GM12892 (cell line): ENCODE measurements at places on chromosomes 7 and 10.

- no peak for DNase-seq
These were observed 67.2 kb downstream of the TPK1 start for GRCh38 chr7:144768633-144769032.

GRCh38 chr10:61285749-61286148 is 167.4 kb downstream of the TMEM26 start:
- no peak for DNase-seq

- no peak for DNase-seq
These were observed 124.2 kb upstream of the MKLN1 start for GRCh38 chr7:131203291-131203976.

- no peak for DNase-seq
These were observed 371.6 kb downstream of the BBS9 start for GRCh38 chr7:33500703-33501701.

GRCh38 chr10:97479939-97480338 is 18.3 kb downstream of the MMS19 start:
- no peak for DNase-seq

DNA sequence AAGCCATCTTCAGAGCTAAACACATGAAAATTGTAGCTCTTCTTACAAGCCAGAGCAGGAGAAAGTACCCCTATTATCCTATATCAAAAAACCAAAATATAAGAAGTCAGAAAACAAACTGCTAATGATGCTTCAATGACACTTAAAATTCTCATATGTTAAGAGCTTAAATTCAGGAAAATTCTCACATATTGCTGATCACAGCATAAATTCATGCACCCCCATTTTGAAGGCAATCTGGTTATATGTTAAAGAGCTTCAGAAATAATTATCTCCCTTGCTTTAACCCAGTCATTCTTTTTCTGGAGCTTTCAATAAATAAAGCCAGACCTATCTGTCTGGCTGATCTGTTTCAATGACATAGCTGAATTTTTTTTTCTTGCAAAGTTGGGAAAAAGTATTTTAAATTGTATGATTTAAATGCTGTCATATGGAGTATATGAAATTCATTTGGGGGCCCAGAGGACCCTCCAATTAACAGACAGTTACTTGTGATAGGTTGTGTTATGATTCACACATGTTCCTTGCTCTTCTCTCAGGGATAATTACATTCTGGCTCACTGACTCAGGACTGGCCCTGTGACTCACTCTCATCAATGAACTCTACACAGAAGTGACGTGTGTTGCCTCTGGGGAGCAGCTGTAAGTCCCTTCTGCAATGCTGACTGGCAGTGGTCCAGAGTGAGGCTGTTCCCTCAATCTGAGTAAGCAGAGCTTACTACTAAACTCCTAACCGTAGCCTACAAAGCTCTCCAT is 85.2 kb downstream of the HGF start:
- DNase-seq, result no peak

DNA sequence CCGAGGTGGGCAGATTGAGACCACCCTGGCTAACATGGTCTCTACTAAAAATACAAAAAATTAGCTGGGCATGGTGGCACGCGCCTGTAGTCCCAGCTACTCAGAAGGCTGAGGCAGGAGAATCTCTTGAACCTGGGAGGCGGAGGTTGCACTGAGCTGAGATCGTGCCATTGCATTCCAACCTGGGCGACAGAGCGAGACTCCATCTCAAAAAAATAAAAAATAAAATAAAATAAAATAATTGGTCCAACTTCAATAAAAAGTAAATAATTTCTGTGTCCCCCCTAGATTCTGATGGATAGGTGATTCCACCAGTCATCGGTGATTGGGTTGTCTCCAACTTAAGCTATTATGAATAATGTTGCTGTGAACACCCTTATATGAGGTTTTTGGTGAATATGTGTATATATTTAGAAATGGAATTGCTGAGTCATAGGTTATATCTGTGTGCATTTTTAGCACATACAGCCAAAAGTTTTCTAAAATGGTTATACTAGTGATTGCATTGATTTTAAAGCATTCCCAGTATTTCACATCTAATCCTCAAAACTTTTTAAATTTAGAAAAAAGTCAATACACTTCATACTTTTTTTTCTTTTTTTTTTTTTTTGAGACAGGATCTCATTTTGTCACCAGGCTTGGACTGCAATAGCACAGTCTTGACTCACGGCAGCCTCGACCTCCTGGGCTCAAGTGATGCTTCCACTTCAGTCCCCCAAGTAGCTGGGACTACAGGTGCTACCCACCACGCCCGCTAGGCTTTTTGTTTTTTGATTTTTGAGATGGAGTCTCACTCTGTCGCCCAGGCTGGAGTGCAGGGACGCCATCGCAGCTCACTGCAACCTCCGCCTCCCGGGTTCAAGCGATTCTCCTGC is 13.7 kb upstream of the SRPK2 start:
- no peak for DNase-seq

DNA sequence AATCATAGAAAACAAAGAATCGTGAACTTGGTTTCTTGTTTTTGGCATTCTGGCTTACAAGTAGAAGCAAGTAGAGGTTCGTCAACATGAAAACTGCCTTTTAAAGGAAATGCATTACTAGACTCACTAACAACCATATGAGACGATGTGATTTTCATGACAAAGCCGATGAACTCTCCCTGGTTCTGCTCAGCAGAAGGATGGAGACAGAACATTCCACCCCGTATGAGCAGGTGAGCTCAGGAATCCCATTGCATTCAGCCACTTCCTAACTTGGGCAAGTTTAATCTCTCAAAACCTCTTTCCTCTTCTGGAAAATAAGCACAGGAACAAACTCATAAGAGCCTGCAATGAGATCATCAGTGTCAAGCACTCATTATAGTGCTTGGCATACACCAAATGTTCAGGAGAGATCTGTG is 57.4 kb upstream of the SVIL start:
- DNase-seq, result no peak

DNA sequence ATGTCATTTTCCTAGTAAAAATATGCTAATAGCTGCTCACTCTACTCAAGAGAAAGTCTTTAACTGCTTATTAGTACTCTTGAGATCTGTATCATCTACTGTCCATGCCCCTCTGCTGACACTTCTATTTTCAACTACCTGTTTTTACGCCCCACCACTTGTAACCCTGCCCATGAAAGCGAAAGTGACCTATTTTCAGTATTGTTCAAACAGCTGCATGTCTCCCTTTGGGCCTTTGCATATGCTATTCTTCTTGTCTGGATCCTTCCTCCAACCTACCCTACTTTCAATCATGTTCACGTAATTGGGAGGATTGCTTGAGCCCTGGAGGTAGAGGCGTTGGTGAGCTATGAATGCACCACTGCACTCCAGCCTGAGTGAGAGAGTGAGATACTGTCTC is 1481.3 kb downstream of the GATA3 start:
- DNase-seq, result no peak

DNA sequence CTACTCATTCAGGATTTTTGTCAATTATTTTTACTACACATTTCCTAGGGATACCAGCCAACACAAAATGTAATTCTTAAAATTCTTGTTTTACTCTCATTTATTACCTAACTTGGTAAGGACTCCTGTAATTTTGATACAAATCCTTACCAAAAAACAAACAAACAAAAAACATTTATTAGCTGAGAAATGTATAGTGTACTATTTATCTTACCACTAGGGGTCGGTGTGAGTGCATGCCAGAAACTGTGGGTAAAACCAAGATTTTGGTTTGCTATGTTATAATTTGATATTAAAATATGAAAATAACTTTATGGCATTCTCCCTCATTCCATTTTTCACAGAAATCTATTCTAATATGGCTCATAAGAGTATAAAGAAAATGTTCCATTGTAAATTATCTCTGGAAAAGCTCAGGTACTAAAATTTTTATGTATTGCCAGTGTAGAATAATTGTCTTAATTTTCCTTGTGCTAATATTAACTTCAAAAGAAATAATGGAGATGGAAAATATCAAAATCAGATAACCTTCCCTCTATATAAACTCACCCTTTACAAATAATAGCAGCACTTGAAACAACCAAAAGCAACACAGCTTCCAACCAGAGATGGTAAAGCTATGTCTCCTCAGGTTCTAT is 290.8 kb upstream of the PCDH15 start:
- DNase-seq, result no peak

DNA sequence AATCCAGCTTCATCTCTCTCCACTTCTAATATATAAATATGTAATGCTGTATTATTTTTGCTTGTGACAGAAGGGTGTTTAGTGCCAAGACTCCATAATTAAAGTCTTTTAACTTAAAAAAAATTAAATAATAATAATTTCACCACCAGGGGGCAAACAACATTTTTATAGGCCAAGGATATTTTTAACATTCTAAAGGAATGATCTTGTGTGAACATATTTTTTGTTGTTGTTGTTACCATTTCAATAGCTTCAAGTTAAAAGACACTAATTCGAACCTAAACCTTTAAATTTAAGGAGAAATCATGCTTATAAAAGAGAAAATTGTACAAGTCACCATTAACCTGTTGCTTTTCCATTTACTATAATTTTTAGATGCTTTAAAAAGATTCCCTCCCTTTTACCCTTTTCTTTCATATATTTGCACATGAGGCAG is 7.5 kb upstream of the DNAJC1 start:
- DNase-seq, result no peak

- DNase-seq, result no peak
These were observed 39.8 kb upstream of the ARL4A start for GRCh38 chr7:12647364-12648219.

- no peak for DNase-seq
These were observed 47.6 kb downstream of the UNC5B start for GRCh38 chr10:71259815-71260501.

DNA sequence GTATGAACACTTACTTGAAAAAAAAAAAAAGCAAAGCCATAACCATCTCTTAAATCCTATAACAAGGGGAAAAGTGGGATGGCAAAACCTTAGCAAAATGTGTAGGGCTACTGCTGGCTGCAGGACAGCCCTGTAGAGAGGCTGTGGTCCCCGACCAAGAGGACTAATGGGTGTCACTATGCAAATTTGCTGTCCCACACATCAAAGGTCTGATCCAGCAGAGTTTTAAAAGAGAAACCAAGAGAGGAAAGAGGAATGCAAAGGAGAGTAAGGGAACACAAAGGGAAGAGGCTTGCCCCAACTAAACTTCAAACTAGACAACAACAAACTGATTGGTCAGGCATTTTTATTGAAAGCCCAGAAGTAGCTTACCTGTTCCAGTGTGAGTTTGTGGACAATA is 3.1 kb upstream of the ZNRF2 start:
- DNase-seq, result no peak

DNA sequence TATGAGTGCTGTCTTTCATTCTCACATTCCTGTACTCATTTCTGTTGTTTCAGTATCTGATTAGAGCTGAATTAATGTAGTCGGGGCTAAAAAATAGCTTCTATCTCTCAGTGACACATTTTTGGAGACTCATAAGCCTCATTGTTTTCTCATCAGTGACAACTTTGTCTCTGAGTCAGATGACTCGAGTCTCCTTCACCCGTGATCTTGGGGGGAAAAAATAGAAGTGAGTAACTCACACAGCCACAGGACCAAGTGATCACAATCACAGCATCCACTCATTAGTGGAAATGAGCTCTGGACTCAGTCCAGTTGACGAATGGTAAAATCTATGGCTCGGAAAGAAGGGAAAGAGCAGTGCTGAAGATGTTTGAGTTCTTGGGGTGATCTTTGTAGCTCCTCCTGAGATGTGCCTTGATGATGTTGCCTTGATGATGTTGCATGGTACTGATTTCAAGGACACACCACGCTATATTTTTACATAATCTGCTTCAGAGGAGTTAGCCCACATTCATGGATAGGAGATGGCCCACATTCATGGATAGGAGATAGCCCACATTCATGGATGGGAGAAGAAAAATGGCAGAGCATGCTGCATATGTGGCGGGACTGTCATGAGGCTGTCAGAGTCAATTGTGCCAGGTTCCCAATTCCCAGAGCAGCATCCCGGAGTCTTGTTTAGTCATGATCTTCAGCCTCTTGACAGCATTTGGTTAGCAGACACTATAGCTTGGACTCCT is 214.7 kb downstream of the CELF2 start:
- no peak for DNase-seq

DNA sequence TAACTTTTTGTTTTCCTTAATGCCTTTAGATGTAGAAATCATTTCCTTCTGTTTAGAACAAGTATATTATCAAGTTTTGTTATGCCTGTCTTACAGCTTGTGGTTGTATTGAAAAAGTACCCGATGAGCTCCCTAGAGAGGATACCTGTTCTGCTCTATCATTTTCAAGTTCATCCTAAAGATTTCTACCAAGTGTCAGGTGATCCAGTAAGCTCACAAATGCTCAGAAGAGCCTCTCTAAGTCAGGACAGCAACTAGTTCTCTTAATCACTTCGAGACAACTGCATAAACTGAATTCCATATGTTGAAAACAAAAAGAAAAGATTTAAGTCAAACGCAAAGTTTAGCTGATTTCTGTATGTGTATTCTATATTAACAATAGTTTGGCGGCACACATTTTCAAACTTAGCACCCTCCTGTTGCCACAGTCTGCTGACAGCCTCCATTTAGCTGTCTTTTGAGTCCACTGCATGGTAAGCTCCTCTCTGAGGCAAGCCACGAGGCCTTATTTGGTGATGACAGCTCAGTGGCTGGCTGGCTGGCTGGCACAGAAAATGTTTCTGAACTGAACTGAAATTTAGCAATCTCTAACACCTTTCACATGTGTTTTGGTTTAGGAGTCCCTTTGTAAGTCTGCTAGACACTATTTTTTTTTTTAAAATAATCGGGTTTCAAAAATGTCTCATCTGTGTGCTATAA is 59.4 kb downstream of the SEMA3C start:
- no peak for DNase-seq

DNA sequence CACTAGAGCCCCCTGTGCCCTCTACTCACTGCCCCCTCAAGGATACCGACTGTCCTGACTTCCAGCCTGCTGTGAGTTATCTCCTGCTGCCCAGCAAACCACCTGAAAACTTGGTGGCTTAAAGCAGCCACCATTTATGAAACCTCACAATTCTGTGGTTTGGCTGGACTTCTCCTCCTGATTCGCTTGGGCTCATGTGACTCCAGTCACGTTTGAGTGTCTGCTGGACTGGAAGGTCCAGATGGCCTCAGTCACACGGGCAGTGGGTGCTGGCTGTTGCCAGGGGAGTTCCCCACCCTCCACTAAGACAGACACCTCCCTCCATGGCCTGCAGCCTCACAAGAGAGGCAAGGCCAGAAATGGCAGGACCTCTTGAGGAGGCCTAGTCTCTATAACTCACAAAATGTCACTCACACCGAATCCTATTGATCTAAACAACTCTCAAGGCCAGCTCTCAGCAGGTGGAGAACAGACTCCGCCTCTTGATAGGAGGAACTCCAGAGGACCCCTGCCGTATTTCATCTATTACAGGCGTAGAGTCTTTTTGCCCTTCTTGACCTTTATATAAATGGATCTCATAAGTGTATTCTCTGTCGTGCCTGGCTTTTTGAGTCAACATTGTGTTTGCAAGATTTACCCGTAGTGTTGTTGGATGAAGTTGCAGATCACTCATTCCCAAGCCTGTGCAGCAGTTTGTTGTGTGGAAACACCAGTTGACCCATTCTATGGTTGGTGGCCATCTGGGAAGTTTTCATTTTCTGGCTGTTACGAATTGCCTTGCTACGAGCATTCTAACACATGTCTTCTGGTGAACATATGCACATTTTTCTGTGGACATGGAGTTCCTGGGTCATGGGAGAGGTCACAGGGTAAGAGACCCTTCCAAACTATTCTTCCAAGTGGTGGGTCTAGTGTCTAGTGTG is 48.3 kb downstream of the ZMIZ1 start:
- no peak for DNase-seq
